ENCODE measurements at places on chromosomes 5 and 9.

DNA sequence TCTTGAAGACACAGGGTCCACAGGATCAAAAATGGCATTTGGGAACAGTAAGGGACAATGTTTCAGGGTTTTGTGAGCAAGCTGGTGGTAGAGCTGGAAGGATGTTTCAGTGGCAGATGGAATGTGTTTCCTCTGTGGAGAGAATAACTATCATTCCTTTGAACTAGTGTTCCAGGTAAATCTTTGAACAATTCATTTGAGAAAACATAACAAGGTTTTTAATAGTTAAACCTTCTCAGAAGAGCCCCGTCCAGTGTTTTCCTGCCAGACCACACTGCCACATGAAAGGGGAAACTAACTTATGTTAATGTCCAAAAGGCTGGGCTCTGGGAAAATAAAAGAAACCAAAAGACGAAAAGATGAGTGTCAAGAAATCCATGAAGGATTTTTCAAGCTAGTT lies 207.0 kb upstream of the ZNF462 start:
- no peak for DNase-seq
- no peak overlapping the region for H3K27ac ChIP-seq
- no peaks in the 10 kb centered on the region for H3K4me1 ChIP-seq

GRCh38 chr9:14312719-14313377 lies 1.1 kb downstream of the NFIB start:
- H3K27ac ChIP-seq = no peak overlapping the region
- H3K4me3 ChIP-seq = no peak overlapping the region
- peaks cover 24% of the 10 kb centered on the region for H3K4me1 ChIP-seq
- H3K36me3 ChIP-seq = no peaks in the 10 kb centered on the region

DNA sequence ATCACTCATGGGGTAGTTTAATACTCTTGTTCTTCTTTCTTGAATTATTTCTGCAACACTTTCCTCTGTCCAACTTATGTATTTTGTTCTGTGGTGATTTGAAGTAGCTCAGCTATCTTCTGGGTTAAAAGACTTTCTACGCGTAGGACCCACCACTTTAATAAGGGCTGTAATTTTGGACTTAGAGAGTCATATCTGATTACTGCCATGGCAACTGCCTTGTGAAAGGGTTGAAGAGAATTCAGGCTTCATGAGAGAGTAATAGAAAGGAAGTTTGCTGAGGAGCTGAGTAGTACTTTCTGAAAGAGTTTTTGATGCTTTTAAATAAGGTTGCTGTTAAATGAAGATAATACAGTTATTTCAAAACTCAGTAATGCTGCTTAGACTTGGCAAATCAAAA lies 89.5 kb downstream of the TLE4 start:
- peaks cover 8% of the 10 kb centered on the region for H3K36me3 ChIP-seq
- no peak overlapping the region for H3K4me3 ChIP-seq
- no peak for DNase-seq
- no peak overlapping the region for H3K27ac ChIP-seq
- H3K27me3 ChIP-seq = no peaks in the 10 kb centered on the region

DNA sequence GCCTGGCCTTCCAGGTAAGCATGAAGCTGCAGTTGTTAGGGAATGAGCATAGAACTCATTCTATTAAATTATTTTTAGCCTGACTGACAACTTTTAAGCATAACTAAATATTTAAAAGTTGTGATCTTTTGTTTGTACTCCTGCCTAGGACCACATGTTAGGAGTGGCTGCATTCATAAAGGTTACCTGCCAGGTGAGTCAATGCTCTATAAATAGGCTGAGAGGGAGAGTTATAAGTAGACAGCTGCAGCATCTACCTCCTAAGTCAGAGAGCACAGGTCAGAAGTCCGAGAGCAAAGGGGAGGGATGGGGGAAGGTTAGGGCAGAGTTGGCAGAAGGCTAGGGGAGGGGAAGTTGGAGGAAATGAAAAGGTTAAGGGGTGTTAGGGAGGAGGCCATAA lies 292.4 kb upstream of the TLE4 start:
- H3K27ac ChIP-seq = no peak overlapping the region
- no peak for DNase-seq
- no peaks in the 10 kb centered on the region for H3K36me3 ChIP-seq

DNA sequence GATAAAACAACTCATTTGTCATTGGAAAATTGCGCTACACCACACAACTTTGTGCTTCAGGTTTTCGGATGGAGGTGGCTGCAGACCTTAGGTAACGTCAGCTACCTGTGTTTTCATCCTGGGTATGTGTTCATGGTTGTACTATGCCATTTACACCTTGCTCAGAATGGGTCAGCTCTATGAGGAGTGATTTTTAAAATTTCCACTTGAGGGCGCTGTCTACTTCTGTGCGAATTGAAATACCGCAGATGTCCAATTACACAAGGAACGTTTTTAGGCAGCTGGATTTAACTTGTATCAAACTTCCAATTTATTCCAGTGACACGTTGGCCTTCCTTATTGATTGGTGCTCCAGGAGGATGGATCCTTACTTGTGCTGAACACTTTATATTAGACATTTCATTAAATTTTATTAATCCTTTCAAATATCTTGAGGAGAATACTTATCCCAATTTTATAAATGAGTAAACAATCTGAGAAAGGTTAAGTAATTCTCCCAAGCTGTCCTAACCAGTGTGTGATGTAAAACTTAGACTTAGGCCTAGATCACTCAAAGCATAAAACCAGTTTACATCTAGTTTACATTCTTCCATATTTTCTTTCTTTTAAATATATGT lies 23.4 kb downstream of the DMRTA1 start:
- no peak overlapping the region for H3K27ac ChIP-seq
- DNase-seq = no peak

DNA sequence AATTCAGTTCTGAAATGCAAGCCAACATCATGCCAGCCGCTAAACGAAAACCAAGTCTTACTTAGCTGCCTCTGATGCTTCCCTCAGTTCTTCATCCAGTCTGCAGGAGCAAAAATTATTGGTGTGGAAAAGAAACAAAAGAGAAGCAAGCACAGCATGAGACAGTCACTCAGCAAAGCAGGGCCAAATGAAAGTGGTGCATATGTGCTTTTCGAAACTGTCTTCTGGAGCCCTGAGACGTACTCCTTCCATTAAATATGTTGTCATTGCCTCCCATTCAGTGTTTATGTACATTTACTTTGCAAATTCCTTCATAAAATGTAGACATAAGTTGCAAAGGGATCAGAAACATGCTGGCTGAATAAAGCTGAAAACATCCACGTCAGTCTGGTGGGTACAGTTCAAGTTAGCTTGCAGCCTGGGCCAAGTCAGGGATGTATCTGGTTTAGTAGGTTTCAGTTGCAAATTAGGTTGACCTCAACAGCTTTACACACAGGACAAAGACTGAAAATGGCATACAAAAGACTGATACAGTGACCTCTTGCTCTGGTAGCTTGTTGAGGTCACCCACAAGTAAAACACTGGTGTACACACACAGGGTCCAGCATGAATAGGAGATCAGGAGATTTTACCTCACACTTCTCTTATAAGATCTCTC lies 139.7 kb upstream of the PCA3 start:
- no peak for DNase-seq
- no peak overlapping the region for H3K27ac ChIP-seq
- no peaks in the 10 kb centered on the region for H3K36me3 ChIP-seq

GRCh38 chr5:173327948-173328843 lies at the start of gene STC2:
STC2 (minus strand) TSS chr5:173328414; CDS start chr5:173328193, 221 bp downstream.
- H3K27ac ChIP-seq = no peak within 1 kb of the TSS
- no peak for DNase-seq
- H3K4me1 ChIP-seq = peaks cover 3% of the 10 kb centered on the region
- no peaks in the 10 kb centered on the region for H3K36me3 ChIP-seq

- no peaks in the 10 kb centered on the region for H3K4me1 ChIP-seq
- no peak overlapping the region for H3K4me3 ChIP-seq
- no peaks in the 10 kb centered on the region for H3K36me3 ChIP-seq
- no peak overlapping the region for H3K27ac ChIP-seq
- H3K27me3 ChIP-seq = no peaks in the 10 kb centered on the region
Observed at GRCh38 chr5:53249529-53250200, 140.1 kb upstream of the MOCS2 start.
